BJ (cell line): ENCODE measurements at places on chromosomes 4 and X. TPM values are rescaled to one million over a fixed set of nuclear protein-coding genes. Genes with fewer than 3 reads are reported as not detected.
A peak's percentile ranks its signal among the peaks of the same experiment; 100 is the strongest.

Gene TASL
- polyA plus RNA-seq, result not detected in 2 replicates

Gene SH2D1A
- polyA plus RNA-seq, result not detected in 2 replicates

Gene WAS
- 0.06 and 0.12 TPM in 2 replicates for polyA plus RNA-seq

Gene LRP2BP
- polyA plus RNA-seq, result 0.13 and 0.15 TPM in 2 replicates

Gene NLGN4X
- 0.48 and 1.1 TPM in 2 replicates for polyA plus RNA-seq

Gene ARHGEF6
- 3.0 and 5.1 TPM in 2 replicates for polyA plus RNA-seq

Gene NPFFR2
- not detected in 2 replicates for polyA plus RNA-seq

Gene AFF2
- polyA plus RNA-seq, result not detected in 2 replicates

Gene SLC4A4
- 1.9 and 3.4 TPM in 2 replicates for polyA plus RNA-seq

Gene CT83
- polyA plus RNA-seq, result not detected in 2 replicates

DNA sequence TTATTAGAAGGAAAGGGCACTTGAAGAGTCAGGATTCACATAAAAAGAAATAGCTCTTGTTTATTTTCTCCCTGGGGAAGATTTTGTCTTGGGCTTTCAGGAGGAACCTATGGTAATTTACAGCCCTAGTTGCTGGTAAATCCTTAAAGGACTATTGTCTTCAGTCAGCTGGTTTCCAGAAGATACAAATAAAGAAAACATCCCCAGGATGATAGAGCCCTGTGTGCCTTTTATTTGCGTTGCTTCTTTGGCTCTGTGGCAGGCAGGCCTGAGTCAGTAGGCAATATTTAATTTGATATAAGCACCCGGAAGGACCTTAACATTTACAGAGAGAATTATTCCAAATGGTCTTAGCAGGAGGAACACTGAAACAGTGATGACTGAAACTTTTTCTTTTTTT, 131.0 kb upstream of the SLC34A2 start:
- DNase-seq, result no peak

DNA sequence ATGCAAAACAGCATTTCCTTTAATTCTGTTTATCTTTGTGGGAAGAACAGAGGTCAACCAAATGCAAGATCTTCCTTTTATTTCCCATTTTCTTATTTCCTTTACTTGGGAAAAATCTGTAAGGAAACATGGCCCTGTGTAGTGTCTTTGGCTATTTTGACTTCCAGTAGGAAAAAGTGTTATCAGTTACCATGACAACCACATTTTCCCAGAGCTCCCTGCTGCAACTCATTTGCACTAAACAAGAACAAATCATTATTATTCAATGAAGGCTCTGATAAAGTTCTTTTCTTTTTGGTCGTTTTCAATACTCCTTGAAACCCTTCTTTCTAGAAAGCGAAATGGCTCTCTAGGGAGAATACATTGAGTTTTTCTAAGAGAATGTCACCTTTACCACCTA, 117.2 kb upstream of the DDX53 start:
- DNase-seq, result no peak

GRCh38 chrX:151724563-151725337, 8.9 kb downstream of the FATE1 start:
- no peak for DNase-seq

GRCh38 chr4:150789864-150790263, 207.9 kb downstream of the MAB21L2 start:
- DNase-seq, result no peak

DNA sequence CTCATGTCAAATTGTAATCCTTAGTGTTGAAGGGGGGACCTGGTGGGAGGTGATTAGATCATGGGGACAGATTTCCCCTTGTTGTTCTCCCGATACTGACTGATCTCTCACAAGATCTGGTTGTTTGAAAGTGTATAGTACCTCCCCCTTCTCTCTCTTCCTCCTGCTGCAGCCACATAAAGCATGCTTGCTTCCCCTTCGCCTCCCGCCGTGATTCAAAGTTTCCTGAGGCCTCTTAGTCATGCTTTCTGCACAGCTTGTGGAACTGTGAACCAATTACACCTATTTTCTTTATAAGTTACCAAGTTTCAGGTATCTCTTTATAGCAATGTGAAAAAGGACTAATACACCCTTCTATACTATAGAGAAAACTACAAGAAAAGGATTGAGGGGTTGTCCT, 1170.5 kb upstream of the AGA start:
- no peak for DNase-seq

DNA sequence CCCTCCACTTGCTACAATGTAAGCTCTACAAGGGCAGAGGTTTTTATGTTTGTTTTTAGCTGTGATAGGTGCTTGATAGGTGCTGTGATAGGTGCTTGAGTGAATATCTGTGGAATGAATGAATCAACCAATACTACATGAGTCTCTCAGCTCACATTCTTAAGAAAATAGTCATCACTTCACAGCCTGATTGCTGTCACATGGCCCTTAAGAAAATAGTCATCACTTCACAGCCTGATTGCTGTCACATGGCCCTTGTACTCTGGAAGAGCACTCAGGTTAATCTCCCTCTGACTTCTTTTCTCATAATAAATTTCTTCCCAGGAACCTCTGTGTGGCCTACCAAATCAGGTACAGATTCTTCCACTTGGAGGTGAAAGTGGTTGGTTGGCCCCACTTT, 335.2 kb downstream of the TENM3 start:
- peak; percentile 33 for DNase-seq

GRCh38 chr4:1554876-1555265, 129.2 kb downstream of the FAM53A start:
- no peak for DNase-seq

DNA sequence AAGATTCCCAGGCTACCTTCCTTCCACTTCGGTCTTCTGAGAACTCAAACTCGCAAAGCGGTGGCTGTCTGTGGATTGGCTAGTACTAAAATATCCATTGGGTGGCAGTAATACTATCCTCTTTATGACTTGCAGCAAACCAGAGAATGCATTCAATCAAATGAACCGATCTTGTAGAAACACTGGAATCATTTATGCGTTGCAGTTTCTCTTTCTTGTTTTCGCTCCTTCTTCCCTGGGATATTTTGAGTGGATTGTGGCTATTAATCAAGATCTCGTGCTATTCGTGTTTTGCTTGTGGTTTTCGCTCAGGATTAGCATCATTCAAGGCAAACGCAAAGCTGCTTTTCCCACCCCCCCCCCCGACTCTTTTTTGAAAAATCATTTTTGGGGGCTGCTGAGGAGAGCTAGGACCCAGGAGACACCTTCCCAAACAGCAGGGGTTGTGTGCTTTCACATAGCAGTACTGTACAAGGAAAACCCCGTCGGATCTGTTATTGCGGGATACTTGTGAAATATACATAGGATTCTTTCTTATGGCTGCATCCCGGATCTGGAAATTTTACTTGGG, at the start of gene IL1RAPL1:
Gene IL1RAPL1 (plus strand): TSS at position 466 of the 571 bp plus-strand sequence.
- DNase-seq, result peak; percentile 8

- DNase-seq, result no peak
Observed at GRCh38 chr4:6891436-6892170, 18.0 kb upstream of the TBC1D14 start.

DNA sequence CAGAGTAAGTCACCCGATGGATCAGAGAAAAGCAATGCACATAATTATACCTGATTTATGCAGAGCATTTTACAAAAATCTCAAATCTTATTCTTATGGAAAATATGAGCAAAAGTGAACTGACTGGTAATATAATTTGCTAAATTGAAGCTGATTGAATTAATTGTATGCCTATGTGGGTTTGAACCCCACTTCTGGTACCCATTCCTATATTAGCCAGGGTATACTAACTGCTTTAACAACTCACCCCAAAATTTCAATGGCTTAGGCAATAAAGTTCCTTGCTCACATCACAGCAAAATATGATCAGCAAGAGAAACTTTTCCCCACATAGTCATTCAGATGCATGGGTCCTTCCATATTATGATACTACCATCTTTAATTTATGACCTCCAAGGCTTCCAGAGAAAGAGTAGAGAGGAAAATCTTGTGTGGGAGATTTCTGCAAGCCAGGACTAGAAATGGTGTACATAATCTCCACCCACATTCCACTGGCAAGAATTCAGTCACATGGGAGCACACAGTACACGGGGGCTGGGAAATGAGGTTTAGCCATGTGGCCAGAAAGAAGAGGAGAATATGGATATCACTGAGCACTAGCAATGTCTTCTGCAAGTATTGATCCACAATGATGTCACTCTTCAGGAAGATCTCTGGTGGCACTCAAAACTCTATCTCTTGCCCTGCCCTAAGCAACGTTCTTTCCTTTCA, 640.7 kb downstream of the BCOR start:
- no peak for DNase-seq

- no peak for DNase-seq
Observed at GRCh38 chr4:38452009-38452408, 212.0 kb upstream of the KLF3 start.

- DNase-seq, result no peak
Observed at GRCh38 chr4:17092736-17093437, 194.4 kb upstream of the LDB2 start.

GRCh38 chrX:107324493-107325310, 118.3 kb downstream of the DNAAF6 start:
- DNase-seq, result no peak

DNA sequence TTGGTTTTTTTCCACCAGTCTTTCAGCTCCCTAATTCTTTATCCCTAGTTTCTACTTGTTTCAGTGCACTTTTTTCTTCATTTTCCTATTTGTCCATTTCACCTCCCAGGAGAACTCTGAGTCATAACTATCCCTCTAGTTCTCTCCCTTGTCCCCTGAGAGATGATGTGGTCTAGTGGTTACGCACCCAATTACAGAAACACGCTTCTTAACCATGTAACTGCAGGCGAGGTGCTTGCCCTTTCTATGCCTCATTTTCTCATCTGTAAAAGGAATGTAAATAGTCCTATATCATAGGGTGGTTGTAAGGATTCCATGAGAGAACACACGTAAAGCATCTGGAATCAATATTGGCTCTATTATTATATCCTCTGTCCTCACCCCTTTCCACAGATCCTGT, 8.8 kb upstream of the GRPR start:
- peak; percentile 6 for DNase-seq

GRCh38 chr4:159051245-159052071, 51.4 kb upstream of the RAPGEF2 start:
- no peak for DNase-seq

- DNase-seq, result no peak
Observed at GRCh38 chrX:11151799-11152559, 40.8 kb downstream of the HCCS start.

DNA sequence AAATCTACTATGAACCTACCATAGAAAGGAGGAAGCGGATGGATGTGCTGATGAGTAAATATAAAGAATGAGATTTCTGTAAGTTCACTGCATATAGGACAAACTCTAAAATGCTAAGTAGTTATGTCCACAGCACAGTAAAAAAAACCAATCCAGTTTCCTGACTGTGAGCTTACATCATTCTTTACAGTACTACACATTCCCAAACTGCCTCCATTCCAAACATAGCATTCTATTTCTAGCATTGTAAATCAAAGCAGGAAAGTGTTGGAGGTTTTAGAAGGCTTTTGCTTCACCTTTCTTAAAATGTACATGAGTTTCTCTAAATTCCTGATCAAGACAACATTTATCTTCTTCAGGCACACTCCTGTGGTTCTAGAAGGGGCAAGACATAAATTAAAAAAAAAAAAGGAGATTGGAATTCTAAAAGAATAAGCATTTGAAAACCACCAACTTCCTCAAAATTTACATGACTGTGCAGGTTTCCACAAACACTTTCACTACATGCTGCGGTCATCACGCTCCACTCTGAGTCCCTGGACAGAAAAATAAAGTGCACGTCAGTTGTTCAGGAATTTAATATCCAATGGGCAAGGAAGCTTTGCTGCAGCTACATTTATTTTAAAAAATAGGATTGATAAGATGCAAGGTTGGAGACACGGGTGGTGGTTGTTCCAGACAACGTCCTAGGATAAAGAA, 297.6 kb upstream of the STS start:
- peak; percentile 26 for DNase-seq

DNA sequence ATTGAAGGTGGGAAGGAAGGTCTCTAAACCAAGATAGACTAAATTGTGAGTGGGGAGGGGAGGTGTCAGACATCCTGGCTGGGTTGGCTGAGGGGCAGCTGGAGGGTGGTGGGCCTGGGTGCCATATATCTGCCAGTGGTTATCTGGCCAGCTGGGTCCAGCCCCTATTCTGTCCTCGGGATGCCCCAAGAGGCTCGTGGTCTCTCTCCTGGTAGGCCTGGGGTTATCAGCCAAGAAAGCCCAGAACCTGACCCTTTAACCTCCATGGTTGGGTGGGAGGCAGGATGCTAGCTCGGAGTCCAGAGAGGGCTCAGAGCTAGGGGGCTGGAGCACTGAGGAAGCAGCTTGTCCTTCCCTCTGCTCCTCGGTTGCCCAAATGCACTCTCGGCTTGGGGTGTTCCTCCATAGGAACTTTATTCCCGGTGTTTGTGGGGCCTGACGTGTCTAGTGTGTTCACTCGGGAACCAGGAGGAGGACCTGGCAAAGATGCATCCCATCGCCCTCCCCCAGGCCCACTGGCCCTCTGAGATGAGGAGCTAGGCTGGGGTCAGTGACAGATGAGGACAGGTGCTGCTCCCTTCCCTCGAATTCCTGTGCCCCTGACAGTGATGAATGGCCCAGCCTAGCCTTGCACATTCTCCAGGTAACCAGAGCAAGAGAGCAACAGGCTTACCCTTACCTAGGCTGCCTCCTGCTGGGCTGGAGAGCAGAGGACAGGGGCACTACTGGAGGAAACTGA, 5.2 kb upstream of the EFNB1 start:
- no peak for DNase-seq

DNA sequence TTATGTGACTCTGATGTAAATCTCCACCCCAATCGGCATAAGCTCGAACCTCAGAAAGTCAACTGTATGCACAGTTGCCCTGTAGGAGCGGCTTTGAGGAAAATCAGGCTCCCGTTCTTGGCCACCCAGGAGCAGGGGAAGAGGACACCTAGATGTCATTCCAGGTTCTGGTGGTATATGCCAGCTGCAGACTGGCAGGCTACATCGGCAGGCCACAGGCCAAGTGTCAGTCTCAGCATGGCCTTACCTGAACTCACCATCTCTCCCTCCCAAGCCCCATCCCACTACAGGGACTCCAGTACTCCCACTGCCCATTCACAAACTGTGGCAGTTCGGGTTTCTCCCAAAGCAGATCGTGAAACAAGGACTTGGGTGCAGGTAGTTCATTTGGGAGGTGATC, 428.1 kb downstream of the BCOR start:
- no peak for DNase-seq

- no peak for DNase-seq
Observed at GRCh38 chr4:175811228-175811627, 836 bp downstream of the GPM6A start.

- DNase-seq, result no peak
Observed at GRCh38 chr4:100170986-100171385, 19.3 kb downstream of the DDIT4L start.

DNA sequence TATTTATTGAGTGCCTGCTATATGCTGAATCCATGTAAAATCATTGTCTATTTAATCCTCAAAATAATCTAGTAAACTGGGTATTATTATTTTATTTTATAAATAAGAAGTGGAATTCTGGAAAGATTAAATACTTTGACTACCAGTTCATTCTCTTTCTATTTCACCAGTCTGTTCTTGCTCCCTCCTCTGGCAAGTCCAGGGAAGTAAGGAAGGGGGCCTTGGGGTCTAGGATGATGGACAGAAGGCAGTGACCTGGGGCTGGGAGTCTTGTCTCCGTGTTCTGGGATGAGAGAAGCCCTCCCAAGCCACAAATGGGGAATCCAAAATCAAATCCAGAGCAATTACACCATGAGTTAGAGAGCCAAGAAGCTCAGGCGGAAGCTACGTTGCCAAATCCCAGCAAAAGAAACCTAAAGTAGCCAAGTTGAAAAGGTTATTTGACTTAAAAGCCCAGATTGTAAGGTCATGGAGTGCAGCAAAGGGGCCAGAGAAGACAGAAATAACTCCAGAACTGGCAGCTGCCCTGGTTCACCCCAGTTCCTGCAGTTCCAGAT, 28.3 kb upstream of the PARM1 start:
- no peak for DNase-seq

GRCh38 chr4:185358514-185358913, 37.2 kb downstream of the LRP2BP start:
- peak; percentile 34 for DNase-seq

GRCh38 chrX:113510586-113510985, 670.0 kb upstream of the AMOT start:
- DNase-seq, result no peak
